ENCODE measurements at places on chromosomes 2 and 18.

DNA sequence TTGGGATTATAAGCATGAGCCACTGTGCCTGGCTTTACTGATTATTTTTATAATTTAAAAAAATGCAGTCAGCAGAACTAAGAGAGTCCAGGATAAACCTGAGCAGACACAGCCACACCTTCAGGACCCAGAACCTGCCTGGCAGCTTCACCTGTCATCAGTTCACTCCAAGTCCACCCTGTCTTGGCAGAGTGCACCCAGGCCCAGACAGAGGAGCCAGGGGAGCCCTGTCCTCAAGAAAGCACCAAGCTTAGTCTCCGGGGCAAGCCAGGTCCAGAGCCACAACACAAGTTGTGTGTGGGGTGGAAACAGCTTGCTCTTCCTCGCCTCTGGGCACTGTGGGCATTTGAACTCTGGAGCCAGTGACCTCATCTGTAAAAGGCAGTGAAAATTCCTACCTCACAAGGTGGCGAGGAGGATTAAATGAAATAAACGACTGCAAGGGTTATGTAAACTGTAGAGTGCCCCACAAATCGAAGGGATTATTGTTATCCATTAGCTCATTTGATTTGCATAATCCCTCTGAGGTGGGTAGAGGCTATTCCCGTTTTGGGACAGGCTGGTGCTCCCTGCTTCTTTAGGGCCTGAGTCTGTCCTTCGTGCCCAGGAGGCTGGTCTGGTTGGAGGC is 24.7 kb downstream of the MYCN start:
- no peak for DNase-seq

DNA sequence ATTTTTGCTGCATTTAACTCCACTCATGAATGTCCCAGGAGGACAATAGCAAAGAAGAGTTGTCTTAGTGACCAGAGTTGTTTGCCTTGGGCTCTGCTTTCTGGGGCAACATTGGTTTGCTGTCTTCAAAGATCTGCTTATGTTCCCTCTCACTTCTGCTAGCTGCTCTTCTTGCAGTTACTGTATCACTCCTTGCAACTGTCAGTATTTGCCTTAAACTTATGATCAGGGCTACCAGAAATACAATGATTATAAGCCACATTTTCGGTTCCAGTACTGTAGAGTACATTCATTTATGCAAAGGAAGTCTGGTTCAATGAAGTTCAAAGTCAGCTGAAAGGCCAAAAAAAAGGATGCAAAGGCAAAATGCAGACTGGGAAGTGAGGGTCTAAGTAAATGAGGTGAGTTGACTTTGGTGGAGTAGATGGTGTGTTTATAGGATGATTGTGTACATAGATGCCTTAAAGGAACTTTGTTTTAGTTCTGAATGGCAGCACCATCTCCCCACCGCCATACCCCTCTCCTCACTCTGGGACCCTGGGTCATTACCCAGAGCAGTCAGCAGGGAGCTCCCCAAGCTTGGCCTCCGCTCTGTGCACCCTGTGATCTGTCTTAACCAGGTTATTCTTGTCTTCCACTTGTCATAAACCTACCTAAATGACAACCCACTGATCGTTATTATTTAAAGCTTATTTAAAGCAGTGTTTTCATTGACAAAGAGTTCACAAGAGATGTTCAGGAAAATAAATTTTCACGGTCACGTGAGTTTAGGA is 236.0 kb downstream of the DOK6 start:
- no peak for DNase-seq

GRCh38 chr2:42286268-42286946 is 74.6 kb downstream of the COX7A2L start:
- DNase-seq = peak; percentile 62

DNA sequence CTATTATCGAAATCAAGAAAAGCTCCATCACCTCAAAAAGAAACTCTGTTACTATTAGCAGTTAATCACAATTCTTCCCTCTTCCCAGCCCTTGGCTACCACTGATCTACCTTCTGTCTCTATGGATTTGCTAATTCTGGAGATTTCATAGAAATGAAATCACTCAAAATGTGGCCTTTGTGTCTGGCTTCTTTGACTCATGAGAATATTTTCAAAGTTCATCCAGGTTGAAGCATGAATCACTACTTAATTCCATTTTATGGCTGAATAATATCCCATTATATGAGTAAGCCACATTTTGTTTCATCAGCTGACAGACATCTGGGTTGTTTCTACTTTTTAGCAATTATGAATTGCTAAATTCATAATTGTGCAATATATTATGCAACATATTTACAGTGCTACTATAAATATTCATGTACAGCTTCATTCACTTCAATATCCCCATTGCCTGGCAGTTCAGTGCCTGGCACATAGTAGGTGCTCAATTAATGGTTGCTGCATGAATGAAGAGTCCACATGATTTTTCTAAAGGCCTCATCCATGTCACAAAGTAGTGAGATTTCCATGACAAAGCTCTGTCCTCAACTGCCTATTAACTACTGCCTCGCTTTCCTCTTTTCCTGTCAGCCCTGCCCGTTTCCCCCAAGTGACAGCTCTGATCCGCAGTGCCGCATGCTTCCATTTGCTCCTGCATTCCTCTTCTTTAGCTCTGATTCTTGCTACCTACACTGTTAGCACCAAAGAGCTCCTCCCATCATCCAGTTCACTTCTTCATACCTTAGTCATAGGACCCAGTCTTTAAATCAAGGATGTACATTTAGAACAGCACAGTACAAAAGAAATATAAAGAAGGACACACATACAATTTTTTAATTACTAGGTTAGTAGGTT is 32.8 kb downstream of the CCDC93 start:
- DNase-seq = peak; percentile 92

- DNase-seq = no peak
Measured at GRCh38 chr2:103401621-103402020, 639.8 kb downstream of the TMEM182 start.

DNA sequence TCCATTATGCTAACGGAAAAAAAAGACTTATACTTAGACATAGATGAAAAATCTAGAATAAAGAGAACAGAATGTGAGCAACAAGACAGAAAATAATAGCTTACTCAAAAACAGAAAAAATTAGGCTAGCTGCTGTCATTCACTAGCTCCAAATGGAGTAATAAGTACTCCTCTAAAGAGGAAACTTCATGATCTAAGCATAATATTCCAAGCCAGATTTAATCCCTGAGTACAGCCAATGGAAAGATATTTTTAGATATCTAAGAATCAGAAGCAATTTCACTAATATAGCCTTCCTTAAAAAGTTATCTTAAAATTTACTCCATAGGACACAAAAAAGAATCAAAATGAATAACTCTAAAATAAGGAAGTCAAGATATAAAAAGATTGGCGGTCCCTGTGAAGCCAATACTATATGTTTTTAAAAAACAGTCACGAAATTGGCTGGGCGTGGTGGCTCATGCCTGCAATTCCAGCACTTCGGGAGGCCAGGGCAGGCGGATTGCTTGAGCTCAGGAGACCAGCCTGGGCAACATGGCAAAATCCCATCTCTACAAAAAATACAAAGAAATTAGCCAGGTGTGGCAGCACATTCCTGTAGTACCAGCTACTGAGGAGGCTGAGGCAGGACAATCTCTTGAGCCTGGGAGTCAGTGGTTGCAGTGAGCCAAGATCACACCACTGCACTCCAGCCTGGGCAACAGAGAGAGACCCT is 123.2 kb upstream of the BCL2L11 start:
- no peak for DNase-seq

- DNase-seq = no peak
Measured at GRCh38 chr2:58769111-58769863, 528.2 kb upstream of the FANCL start.

DNA sequence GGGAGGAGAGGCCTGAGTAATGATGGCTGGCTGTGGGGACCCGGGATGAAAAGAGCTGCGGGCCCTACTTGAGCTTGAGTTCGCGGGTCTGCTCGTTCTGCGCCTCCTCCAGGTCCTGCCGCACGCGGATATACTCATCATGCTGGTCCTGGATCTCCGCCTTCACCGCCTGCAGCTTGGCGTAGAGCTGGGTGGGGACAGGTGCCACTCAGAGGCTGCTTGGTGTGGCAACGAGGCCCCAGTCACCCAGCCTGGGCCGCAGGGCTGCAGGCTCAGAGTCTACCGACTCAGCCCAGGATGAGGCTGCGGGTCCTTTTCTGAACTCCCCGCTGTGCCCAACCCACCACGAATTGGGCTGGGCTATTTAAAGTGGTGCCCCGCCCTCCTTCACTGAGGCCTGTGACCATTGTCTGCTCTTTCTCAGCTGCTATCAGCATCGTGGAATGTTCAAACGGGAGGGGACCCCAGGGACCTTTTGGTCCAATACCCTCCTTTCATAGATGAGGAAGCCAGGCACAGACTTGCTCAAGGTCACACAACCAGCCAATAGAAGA is 28.0 kb downstream of the KIF3C start:
- no peak for DNase-seq

- DNase-seq = no peak
Measured at GRCh38 chr2:234691968-234692955, 195.4 kb upstream of the ARL4C start.

- DNase-seq = no peak
Measured at GRCh38 chr2:9472511-9472910, 1.8 kb upstream of the IAH1 start.

- DNase-seq = no peak
Measured at GRCh38 chr18:60117321-60117720, 217.5 kb downstream of the PMAIP1 start.

- peak; percentile 30 for DNase-seq
Measured at GRCh38 chr18:76977684-76978232, 154.8 kb downstream of the MBP start.

GRCh38 chr2:84102274-84102673 is 356.8 kb downstream of the SUCLG1 start:
- DNase-seq = no peak

DNA sequence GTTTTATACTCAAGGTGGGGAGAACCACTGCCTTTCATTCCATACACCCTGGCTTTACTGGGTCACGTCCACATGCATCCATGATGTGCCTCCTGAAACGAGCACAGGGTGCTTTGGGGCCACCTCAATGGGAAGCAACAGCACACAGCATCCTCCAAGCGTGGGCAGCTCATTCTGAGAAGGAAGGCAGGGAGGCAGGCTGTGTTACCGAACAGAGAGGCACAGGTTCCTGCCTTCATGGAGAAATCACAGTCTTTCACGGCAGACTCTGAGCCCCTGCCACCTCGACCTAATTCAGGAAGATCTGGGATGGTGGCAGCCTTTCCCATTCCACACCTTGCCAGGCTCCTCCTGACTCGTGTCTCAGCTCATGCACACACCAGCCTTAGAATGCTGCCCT is 130.1 kb downstream of the GBX2 start:
- no peak for DNase-seq

DNA sequence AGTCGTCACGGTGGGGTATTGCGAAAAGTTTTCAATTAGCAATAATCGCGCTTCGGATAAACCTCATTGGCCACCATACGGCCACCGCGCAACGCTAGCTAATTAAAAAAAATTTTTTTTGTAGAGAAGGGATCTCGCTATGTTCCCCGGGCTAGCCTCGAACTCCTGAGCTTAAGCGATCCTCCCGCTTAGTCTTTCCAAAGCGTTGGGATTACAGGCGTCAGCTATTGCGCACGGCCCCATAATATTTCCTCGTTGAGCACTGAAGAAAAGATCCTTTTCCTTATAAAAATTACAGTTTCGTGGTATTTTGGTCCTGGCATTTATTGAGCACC is 759 bp upstream of the ACTR1B start:
- no peak for DNase-seq

- DNase-seq = peak; percentile 65
Measured at GRCh38 chr2:67145851-67146250, 251.3 kb upstream of the ETAA1 start.

DNA sequence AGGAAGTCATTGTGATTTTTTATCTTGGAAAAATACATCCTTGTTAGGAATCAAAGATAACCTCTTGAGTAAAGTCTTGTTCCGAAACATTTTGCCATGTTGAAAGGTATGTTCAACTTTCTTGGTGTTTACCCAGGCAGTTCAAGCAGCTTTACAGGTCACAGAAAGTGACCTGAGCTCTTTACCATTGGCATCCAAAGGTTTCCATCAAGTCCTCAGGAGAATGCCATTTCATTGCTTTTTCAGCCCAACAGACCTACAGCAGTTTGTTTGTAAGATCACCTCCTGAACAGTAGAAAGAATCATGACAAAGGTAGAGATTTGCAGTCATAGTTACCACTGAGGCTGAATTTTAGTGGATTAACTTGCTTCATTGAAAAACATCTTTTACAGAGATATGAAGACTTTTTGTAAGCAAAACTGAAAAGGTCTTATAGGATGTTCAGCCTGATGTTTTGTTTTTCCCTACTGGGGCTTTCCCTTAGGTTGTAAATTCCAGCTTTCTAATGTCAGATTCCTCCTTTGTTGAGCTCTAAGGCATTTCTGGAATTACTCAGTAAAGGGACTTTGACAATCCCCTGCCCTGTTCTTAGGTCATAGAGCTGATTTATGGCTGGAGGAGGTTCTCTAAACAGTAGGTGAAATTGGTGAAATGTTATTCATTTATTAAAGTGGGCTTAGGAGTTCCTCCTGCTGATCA is 236.8 kb upstream of the RBMS1 start:
- DNase-seq = no peak

DNA sequence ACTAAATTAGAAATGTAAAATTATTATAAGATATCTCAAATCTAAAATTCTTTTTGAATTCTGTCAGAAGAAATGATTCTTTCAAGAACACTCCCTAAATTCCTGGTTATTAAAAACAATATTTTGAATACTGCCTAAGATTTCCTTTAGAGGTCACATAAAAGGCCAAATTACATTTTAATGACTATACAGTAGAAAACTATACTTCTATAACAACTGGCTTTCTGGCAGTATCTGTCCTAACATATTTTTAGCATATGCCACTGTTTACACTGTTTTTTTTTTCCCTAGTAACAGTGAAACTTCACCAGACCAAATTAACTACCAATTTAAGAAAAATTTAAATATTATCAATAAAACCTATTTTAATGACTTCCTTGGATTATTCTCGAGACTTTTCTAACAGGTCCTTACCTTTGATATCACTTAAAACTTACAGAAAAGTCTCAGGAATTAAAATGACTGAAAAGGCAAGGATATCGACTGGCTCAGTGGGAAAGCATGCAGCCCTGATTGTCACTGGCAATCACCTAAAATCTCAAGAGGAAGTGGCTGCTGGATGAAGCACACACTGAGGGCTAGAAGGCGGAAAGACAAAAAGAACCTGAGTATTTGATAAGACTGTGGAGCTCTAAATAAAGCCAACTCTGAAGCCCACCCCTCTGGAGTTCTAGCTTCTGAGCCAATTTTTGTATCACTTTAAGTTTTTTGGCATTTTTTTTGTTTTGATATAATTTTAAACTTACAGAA is 59.6 kb downstream of the SPIRE1 start:
- peak; percentile 57 for DNase-seq

- no peak for DNase-seq
Measured at GRCh38 chr18:70732916-70733315, 444.1 kb downstream of the SOCS6 start.

Measured in IMR-90 (cell line).